GM12878 (cell line): ENCODE measurements at places on chromosomes 1 and 21. TPM values are rescaled to one million over a fixed set of nuclear protein-coding genes. Genes with fewer than 3 reads are reported as not detected.

GRCh38 chr1:198295971-198296370 is 139.2 kb downstream of the NEK7 start:
- no peak for DNase-seq

- no peak for DNase-seq
Measured at GRCh38 chr1:48470950-48471690, 884 bp downstream of the SPATA6 start.

DNA sequence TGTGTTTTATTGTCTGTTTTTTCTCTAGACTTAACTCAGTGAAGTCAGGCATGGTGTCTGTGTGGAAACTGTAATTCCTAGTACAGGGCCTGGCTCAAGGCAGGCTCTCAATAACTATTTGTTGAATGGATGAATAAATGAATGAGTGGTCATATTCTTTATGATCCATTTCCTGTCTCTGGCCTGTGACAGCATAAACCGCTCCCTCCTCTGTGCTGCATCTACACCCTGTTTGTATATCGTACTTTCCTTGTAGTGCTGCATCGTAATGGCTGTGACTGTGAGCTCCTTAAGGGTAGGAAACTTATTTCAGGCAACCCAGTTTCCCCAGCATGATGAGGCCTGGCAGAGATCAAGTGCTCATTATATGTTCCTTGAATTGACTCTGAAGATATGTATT is 337.5 kb upstream of the USP24 start:
- DNase-seq = no peak

DNA sequence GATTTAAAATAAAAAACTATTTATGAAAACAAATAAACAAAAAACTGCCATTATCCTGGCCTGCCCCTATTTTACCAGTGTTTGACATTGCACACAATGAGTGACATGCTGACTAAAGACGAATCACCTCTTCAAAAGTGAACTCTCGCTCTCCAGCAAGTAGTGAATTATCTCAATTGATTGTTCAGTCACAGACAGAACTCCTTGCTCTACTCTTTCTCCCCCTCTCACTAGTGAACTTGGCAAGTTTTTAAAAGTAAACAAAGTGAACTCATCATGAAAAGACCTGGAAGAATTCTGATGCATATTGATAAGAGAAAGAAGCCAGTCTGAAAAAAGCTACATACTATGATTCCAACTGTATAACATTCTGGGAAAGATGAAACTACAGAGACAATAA is 4.7 kb upstream of the C1orf52 start:
- DNase-seq = no peak

Gene CLDN8
- polyA plus RNA-seq = not detected in 2 replicates

Gene FCGR3A
- polyA plus RNA-seq = 0.09 TPM in 1 of 2 replicates, not detected in the other

- DNase-seq = no peak
Measured at GRCh38 chr1:209899948-209900347, 38.1 kb upstream of the SYT14 start.

Gene SWT1
- 1.3 and 2.8 TPM in 2 replicates for polyA plus RNA-seq

GRCh38 chr1:30381671-30382365 is 341.6 kb downstream of the MATN1 start:
- no peak for DNase-seq

Gene SLAMF7
- polyA plus RNA-seq = 102 and 105 TPM in 2 replicates

Gene MX2
- 26.7 and 26.8 TPM in 2 replicates for polyA plus RNA-seq

Gene UQCRHL
- 1.8 and 2.3 TPM in 2 replicates for polyA plus RNA-seq

- no peak for DNase-seq
Measured at GRCh38 chr1:17258116-17258757, 9.3 kb downstream of the PADI3 start.

DNA sequence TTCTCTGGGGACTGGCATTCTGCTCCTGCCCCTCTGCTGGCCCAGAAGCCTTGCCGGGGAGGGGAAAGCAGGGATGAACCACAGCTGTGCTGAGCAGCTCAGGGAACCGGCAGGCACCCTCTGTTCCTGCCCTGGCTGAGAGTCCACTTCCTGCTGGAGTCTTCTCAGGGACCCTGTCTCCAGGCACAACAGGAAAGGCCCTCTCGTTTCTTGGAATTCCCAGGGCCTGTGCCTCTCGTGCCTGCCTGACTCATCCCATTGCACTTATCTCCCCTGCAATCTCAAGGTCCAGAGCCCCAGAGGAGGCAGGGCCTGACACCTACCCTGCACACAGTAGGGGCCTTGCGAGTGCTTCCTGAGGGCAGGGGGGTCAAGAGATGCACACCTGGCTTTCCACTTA is 1.1 kb upstream of the EDN2 start:
- no peak for DNase-seq

Gene SUSD4
- polyA plus RNA-seq = 0.16 and 0.44 TPM in 2 replicates

Gene ESRRG
- not detected in 2 replicates for polyA plus RNA-seq

Gene S100A6
- polyA plus RNA-seq = 30.4 and 32.3 TPM in 2 replicates

GRCh38 chr1:94336991-94337390 is 81.2 kb upstream of the ABCD3 start:
- no peak for DNase-seq

Gene CD52
- polyA plus RNA-seq = 390 TPM in 2 replicates

Gene GRHL3
- 0.87 and 1.1 TPM in 2 replicates for polyA plus RNA-seq

Gene AIRE
- not detected in 2 replicates for polyA plus RNA-seq

GRCh38 chr21:29372063-29372802 is 73.5 kb downstream of the BACH1 start:
- peak; percentile 59 for DNase-seq

DNA sequence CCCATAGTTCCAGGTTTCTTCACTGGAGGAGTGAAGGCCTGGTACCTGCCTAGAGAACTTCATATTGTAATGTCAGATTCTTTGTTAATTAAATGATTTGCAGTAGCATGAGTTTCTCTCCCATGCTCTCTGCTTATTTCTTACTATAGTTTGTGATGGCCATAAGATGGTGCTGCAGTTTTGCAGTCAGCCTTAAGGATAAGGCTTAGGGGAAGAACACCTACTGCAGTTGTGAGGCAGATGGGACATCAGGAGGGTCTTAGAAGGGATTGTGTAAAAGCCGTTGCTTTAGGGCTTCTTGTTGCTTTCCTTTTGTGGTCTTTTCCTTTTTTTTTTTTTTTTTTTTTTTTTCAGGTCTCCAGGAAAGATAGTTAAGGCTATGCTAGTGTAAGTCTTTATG is 61.8 kb downstream of the MACF1 start:
- no peak for DNase-seq

- DNase-seq = peak; percentile 40
Measured at GRCh38 chr1:202586018-202586821, 124.0 kb downstream of the SYT2 start.

DNA sequence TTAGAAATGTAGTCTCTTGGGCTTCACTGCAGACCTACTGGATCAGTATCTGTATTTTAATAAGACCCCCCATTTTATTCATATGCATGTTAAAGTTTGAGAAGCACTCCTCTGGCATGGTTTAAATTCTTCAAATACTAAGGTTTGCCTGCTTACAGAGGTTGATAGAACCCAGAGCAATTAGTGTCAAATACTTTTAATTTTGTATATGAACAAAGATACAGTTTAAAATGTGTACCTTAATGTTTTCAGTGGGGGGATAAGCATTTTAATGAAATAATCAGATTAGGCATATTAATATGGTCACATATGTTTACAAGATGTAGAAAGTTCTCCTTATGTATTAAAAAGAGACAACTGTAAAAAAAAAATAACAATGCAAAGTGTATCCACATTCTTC is 40.4 kb upstream of the EPS15 start:
- no peak for DNase-seq

GRCh38 chr1:204994086-204994862 is 48.7 kb upstream of the CNTN2 start:
- DNase-seq = no peak

DNA sequence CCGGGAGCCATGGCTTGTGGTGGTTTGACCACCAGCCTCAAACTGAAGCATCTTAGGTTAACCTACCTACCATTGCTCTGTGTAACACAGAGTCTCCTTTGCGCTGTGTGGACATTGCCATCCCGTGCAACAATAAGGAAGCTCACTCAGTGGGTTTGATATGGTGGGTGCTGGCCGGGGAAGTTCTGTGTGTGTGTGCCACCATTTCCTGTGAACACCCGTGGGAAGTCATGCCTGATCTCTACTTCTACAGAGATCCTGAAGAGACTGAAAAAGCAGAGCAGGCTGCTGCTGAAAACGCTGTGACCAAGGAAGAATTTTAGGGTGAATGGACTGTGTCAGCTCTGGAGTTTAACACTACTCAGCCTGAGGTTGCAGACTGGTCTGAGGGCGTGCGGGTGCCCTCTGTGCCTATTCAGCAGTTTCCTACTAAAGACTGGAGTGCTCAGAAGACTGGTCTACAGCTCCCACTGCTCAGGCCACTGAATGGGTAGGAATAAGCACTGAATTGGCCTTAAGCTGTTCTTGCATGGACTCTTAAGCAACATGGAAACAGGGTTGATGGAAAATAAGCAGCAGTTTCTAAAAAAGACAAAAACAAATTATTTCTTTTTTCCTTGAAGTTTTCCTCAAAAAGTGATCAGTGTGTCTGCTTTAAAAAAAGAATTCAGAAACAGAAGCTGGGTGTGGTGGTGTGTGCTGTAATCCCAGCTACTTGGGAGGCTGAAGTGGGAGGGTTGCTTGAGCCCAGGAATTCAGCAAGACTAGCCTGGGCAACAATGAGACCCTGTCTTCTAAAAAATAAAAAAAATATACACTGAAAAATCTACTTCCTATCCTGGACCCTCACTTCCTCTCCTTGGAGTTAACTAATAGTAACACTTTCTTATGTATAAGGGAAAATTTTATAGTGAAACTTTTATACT is 14.6 kb downstream of the CEP350 start:
- no peak for DNase-seq

DNA sequence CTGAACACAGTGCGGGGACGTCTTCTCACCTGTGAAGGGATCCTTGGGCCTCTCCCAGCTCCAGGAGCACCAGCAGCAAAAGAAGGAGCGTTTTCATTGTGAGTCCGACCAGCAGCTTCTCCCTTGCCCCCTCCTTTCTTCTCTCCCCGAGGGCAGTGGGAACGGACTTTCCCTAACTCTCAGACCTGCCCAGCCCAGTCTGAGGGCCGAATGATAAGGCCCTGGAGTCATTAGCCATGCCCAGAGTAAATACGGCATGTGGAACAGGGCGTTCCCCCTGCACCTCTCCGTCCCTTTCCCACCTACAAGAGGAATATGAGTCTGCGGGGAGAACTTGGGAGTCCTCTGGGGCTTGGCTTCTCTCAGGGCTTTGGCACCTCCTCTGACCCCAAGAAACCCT is at the start of gene CTSE:
CTSE (minus strand) TSS at position 201 of the 400 bp plus-strand sequence; CDS start at position 97, 104 bp downstream.
- DNase-seq = no peak

- DNase-seq = no peak
Measured at GRCh38 chr1:236343246-236343870, 50.7 kb upstream of the EDARADD start.

DNA sequence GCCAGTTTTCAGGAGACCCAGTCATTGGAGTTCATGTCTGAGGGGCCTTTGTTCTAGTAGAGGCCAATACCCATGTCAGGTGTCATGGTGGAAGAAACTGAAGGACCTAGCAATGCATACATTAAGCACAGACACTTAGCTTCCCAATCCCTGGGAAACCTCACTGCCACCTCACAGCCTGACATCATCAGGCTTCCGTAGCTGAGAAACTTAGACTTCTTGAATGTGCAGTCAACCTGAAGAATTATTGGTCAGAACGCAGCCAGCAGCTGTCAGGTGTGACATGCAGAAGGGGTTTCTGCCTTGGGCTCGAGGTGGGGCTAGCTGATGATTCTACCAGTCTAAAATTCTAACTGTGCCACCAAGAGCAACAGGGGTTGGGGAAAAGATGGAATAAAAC is 1.9 kb upstream of the ITPKB start:
- DNase-seq = no peak

- DNase-seq = peak; percentile 90
Measured at GRCh38 chr21:33976082-33977016, 60.7 kb upstream of the ATP5PO start.

GRCh38 chr1:189374816-189375215 is 1102.8 kb downstream of the BRINP3 start:
- DNase-seq = no peak

DNA sequence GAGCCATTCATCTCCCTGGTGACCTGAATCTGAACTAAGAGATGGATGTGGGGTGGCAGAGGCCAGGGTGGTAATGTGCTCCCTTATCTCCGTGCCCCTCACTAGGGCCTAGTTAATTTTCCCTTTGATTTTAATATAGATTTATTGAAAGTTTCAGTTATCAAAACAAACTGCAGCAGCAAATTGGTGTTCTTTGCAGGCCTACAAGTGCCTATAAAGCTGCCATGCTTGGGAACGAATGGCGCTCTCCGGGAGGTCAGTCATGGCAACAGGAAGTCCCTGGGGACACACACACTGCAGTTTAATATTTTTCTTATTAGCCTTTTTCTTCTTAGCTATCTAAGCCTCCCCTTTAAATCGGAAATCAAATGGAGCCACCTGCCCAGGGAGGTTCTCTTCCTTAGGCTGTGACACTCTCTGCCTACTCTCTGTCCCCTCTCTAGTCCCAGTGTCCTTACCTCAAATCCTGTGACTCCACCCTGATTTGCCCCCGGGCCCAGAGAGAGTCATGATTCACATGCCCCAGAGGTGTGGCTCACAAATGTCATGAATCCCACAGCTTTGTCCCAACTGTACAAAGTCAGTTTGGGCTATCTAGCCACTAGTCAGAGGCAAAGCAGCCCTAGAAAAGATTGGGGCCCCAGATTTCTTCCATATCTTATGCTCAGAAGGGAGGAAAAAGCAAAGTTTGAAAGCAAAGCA is 4.3 kb upstream of the ERI3 start:
- no peak for DNase-seq

- DNase-seq = no peak
Measured at GRCh38 chr1:219402925-219403324, 210.0 kb downstream of the ZC3H11B start.

DNA sequence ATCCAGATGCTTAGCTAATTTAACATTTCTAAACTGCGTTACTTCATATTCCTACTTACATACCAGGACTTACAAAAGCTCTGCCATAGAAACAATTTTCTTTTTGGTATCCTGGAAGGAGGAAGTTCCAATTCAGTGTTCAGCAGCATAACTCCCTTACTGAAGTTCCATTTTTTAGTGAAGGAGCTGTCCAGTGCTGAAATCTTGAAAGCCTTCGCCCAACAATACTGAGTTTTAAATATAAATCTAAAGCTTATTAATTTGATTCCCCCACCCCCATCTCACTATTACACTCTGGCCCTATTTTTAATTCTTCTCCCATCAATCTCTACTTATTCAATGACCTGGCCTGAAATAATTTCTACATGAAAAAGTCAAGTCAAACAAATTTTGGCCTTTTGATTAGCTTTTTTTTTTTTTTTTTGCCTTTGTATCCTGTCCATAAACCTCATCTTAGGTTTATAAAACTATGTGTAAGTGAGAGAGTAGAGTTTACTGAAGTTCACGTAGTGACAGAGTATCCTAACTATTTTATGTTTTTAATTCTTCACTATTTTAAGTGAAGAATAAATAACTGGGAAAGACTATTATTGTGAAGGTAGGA is 323.0 kb upstream of the PLD5 start:
- no peak for DNase-seq

DNA sequence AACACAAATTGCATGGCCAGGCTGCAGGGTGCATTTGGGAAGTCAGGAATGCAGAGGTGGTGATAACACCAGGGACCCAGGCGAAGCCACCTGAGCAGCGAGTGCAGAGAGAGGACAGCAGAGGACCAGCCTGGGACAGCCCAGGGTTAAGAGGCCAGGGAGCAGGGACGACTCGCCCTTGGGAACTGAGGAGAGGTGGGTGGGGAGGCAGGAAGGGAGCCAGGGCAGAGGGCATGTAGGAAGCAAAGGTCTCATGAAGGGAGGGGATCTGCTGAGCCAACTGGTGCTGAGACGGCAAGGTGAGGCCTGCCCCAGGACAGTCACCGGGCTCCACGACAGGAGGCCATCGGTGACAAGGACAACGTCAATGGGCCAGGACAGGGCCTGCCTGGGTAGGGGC is 16.4 kb downstream of the KIF17 start:
- DNase-seq = no peak
